NCI-H774 (cell line): ENCODE measurements at places on chromosomes 13 and 19.

DNA sequence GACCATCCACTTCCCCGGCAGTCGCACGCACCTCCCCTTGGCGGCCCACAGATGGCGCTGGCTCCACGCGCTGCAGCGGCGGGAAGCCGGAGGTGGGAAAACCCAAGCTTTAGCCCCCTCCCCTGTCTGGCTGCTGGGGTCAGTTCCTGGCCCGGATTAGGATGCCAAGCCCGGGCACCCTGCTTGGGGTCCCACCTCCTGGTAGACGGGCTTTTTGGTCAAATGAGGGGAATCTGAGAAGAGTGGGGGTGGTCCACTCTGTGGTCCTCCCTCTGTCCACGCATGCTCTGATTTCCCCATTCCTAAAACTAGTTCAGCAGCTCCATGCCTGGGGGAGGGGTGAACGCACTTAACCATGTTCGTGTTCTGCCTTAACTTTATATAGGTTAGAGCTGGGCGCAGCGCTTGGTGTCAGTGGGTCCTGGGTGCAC lies 8.1 kb upstream of the ADGRE2 start:
- no peak for DNase-seq

- no peak for DNase-seq
Observed at GRCh38 chr13:76471486-76471885, 414.7 kb downstream of the KCTD12 start.

DNA sequence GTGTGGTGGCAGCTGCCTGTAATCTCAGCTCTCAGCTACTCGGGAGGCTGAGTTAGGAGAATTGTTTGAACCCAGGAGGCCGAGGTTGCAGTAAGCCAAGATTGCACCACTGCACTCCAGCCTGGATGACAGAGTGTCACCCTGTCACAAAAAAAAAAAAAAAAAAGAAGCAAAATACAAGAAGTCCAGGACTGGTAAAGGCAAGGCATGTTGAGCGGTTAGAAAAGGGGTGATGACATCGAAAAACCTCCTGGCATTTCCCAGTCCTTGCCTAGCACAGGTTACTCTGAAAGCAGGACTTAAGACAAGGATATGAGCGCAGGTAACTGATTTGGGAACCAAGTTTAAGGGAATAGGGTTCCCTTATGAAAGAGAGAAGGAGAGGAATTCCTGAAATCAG lies 2.5 kb upstream of the LILRB4 start:
- no peak for DNase-seq

GRCh38 chr13:32695602-32696250 lies 109.5 kb downstream of the PDS5B start:
- no peak for DNase-seq

GRCh38 chr13:77002590-77003190 lies 10.8 kb downstream of the CLN5 start:
- DNase-seq = no peak
